ENCODE measurements at places on chromosomes 3 and 15.
A peak's percentile ranks its signal among the peaks of the same experiment; 100 is the strongest.

DNA sequence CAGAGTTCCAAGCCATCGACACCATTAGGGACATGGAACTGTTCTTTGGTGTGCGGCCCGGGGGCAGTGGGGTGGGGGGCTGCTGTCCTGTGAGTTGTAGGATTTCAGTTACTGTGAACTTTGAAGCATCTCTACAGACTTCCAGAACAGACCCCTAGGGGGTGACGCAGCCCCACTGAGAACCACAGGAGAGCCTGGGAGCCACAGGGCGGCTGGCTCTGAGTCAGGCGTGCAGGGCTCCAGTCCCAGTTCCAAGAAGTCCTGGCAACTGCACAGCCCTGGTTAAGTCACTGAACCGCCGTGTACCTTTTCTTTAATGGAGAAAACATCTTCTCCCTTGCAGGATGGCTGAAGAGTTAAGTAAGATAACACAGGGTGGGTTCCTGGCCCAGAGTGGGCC, 23.5 kb upstream of the LRTM1 start:
- DNase-seq: no peak

DNA sequence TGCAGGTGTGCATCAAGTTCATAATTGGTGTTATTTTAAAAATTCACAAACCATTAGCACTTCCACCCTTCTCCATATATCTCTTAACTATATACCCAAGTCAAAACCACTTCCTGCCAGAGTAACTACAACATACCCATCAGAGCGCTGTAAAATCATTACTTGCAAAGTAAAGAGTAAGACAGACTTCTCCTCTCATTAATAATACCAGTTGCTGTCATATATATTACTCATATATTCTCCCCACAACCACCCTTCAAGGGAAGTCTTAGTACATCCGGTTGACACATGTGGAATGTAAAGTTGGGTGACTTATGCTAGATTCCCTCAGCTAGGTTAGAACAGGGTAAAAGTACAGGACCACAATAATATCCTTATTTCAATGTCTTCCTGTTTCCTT, 5.6 kb downstream of the TERC start:
- no peak for DNase-seq

DNA sequence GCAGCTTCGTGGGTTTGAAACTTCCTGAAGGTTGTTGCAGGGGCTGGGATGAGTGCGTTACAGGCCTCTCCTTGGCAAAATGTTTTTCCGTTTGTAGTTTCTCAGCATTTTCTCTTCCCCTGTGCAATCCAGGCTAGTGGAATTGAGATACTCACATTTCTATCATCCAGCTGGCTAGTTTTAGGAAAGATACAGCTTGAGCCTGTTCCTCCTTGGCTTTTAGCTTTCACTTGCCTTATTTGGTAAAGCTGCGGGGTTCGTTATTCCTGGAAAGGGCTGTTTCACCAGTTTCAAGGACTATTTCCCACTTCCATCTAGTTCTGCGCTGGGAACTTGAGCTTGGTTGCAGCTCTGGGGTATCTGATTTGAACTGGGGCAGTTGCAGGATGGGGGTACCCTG, 90.3 kb downstream of the ITPR1 start:
- DNase-seq: no peak

DNA sequence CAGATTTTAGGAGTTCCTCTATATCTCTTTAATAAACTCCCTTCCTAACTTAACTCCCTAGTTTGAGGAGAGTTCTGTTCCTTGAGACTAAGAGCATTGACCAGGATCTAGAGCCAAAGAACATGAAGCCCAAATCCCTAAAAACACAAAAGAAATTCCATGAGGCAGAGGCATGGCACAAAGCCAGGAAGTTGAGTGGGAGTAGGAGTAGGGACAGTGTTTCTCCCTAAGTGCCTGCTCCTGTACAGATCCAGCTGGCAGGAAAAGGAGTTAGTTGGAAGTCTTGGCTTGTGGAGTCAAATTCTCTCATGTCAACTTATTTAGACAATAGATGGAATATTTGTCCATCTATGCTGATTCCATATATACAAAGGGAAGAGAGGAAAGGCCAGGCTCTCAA, 11.4 kb downstream of the ACTC1 start:
- no peak for DNase-seq

GRCh38 chr3:73433687-73434086, 191.1 kb downstream of the PDZRN3 start:
- DNase-seq: no peak

- no peak for DNase-seq
Observed at GRCh38 chr15:72724028-72724427, 38.0 kb downstream of the BBS4 start.

- DNase-seq: no peak
Observed at GRCh38 chr3:170762064-170762463, 107.9 kb downstream of the RPL22L1 start.

GRCh38 chr3:96478496-96478895, 335.9 kb upstream of the EPHA6 start:
- no peak for DNase-seq

- DNase-seq: no peak
Observed at GRCh38 chr3:55690177-55690576, 203.1 kb upstream of the WNT5A start.

DNA sequence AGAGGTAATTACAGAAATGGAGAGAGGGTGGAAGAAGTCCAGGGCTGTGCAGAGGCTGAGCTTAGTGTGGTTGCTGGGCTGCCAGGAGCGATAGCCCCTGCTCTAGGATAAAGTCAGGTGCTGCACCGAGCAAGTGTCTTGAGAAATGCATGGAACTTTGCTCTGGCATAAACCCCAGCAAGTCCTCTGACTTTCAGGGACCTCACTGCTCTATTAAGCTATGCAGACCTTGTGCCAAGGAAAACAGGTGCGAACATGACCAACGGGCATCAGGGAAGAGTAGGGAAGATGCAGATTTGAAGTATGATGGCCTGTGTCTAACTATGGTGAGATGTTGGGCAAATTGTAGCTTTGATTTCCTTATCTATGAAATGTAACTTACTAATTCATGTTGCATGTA, 416.8 kb downstream of the NR2F2 start:
- DNase-seq: no peak

DNA sequence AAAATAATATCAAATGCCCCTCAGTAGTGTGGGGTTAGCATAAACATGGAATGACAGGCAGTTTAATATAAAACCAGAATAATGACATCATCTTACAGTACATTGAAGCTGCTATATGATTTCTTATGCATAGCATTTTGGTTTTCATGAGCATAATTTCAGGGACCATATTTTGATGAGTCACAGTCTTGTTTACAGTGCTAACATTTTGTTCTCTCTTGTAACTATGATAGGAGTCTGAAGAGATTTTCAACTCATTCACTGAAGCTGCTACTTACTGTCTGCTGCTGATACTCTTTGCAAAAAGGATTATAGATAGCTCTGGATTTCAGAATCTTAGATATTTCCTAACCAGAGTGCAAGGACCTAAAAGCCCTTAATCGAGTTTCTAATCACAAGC, 92.6 kb upstream of the CCDC54 start:
- no peak for DNase-seq

- DNase-seq: no peak
Observed at GRCh38 chr3:170189398-170190256, 8.1 kb upstream of the PHC3 start.

DNA sequence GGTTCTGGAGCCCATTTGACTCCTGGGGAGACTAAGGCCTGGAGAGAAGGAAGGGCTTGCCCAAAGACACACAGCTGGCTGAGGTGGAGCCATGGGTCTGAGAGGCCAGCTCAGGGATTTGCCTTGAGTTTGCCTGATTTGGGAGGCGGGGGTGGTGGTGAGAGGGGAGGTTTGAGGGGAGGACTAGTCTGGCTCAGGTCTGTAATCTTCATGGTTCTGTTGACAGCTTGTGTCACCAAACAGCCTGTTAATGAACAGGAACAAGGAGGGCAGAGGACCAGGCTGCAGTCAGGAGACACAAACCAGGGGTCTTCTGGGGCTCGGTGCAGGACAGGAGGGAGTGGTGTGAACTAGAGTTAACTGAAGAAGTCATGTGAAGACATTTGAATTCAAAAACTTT, 3.6 kb downstream of the TRH start:
- DNase-seq: no peak

GRCh38 chr15:68208136-68208535, 3.0 kb upstream of the CALML4 start:
- no peak for DNase-seq

DNA sequence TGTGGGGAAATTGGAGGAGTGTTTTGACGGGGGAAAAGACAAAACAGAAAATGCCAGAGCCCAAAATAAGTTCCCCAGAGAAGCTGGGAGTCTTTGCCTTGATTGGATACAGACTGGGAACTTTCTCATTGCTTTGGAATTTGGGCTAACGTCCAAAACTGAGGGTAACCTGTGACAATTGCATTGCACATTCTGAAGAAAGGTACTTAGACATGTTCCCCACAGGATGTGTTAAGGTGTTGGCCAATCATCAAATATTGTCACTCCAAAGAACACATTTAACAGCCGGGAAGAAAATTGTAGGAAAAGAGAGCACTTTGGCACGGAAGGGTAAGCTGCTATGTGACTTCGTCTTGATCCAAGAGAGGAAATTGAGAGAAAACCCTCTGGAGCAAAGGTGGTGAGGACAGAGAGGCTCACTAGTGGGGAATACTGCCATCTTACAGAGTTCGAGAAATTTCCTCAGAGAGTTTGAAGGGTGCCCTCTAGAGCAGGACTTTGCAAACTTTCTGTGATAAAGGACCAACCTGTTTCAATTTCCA, 619.5 kb upstream of the TBL1XR1 start:
- DNase-seq: no peak

DNA sequence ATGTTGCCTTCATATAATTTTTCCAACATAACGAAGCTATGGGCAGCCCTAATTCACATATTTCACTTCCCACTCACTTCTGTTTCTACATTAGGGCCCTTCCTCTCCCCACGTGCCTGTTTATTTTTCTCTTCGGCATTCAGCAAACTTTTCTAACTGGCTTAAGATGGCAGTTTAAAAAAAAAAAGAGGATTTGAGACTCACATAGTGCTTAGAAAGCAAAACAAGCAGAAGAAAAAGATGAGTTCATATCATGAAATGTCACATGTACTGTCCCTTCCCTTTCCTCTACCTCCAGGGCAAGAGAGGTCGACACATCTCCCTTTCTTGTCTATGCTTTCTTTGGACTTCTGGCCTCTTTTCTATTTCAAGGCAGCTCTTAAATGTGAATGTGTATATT, 30.6 kb downstream of the SLC49A4 start:
- no peak for DNase-seq

GRCh38 chr3:56817646-56818045, 15.9 kb upstream of the ARHGEF3 start:
- no peak for DNase-seq

DNA sequence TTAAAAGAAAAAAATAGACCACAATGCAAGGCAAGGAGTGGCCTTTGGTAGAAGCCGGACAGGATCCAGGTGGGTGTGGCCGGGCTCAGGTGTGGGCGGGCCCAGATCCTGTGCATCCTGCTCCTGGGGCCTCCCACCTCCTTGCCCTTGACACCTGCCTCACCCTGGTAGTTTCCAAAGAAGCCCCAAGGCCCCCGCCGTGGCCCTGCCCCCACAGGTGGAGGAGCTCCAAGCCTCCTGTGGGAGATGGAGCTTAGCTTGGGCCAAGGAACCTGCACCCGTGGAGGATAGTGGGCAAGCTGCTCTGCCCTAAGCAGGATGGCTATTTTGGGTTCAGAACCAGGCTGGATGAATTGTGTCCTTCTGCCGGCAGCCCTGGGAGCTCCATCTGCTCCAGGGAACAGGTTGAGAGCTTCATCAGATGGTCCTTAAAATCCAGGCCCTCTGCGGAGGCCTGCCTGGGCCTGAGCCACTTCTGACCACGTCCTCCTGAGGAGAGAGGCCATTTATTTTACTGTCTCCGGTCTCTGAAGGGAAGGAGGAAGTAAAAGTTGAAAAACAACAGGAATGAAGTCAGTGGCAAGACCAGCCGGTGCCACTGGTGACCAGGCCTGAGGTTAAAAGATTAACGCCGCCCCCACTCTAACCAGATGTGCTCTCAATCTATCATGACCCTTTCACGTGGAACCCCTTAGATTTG, 53.9 kb upstream of the KLF13 start:
- no peak for DNase-seq

GRCh38 chr15:35833581-35833980, 287.6 kb upstream of the DPH6 start:
- DNase-seq: no peak

- DNase-seq: no peak
Observed at GRCh38 chr15:85691350-85692240, 103.1 kb downstream of the KLHL25 start.

DNA sequence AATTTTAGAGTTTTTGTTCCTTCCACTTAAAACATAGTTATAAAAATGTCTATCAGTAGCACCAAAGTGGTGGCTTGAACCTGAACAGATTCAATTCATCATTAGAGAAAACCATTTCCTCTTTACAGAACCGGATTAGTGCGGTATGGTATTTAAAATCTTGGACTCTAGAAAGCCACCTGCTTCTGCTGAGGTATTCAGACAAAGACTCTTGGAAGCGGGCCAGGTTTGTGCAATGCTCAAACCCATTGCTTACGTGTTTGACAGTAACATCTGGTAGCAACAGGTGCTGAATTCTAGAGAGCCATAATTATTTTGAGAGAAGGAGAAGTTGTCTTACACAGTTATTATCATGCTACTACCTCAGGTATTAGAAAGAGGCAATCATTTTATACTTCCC, 290.5 kb downstream of the NAALADL2 start:
- DNase-seq: no peak

- DNase-seq: no peak
Observed at GRCh38 chr3:32759342-32759741, 58.5 kb upstream of the TRIM71 start.

- DNase-seq: no peak
Observed at GRCh38 chr3:120227710-120228347, 57.2 kb downstream of the GPR156 start.

GRCh38 chr3:188383748-188384147, 229.8 kb downstream of the LPP start:
- DNase-seq: no peak

DNA sequence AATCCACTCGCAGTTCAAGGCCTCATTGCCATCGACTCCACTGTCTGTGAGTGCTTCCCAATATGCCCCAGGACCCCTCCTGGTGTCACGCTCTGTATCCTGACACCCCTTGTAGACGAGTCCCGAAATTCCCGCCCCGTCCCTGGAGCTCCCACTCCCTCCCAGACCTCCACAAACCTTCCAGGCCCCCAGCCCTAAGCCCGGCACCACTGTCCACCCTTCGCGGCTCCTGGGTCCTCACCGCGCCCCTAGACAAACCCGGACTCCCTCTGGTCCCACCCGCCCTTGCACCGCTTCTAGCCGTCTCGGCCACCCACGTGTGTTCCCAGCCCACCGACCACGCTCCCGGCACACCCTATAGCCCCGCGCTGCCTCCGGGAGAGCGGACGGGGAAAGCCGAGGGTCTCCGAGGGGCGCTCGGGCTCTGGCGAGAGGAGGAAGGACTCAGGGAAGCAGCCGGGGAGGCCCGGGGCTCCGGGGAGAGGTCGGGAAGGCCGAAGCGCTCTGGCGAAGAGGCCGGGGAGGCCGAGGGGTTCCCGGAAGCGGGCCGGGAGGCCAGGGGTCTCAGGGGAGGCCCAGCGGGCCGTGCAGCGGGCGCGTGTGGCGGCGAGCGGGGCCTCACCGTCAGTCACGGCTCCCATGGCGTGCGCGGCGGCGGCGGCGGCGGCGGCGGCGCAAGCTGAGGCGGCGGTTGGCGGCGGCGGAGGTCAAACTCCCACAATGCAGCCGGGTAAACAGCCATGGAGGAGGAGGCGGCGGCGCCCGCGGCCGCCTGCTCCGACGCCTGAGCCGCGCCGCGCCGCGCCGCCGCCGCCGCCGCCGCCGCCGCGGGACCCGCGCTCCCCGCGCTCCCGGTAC, at the start of the genes ATXN7 and THOC7:
TSS of gene ATXN7 (plus strand) at position 718 of the 858 bp plus-strand sequence. CDS start 48,732 bp downstream, outside the sequence.
TSS of gene THOC7 (minus strand) at position 656 of the 858 bp plus-strand sequence. CDS start at position 641, 15 bp downstream.
- peak; percentile 66 for DNase-seq

- no peak for DNase-seq
Observed at GRCh38 chr15:39851500-39852092, 68.5 kb downstream of the GPR176 start.
